Activated CD8-positive, alpha-beta memory T cell treated with anti-CD3 and anti-CD28 coated beads for 1 hour (primary cell): ENCODE measurements at places on chromosomes 5 and 9.

DNA sequence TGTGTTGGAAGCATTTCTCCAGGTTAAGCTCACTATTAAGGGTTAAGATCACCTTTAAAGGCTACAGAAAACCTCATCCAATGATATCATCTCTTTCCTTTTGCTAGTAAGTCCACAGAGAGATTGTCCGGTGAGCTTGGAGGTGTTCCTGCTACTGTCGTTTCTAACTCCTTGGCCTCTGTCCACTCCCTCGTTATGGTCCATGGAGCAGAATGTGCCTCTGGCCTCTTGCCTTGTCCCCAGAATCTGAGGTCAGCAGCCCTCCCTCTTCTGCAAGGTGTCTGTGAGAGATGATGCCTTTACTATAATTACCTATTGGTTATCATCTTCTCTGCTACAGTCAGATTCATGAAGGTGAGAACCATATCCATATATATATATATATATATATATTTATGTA is 15.0 kb downstream of the ORM2 start:
- DNase-seq, result no peak

- DNase-seq, result no peak
Observed at GRCh38 chr9:18379073-18379811, 94.7 kb upstream of the ADAMTSL1 start.

DNA sequence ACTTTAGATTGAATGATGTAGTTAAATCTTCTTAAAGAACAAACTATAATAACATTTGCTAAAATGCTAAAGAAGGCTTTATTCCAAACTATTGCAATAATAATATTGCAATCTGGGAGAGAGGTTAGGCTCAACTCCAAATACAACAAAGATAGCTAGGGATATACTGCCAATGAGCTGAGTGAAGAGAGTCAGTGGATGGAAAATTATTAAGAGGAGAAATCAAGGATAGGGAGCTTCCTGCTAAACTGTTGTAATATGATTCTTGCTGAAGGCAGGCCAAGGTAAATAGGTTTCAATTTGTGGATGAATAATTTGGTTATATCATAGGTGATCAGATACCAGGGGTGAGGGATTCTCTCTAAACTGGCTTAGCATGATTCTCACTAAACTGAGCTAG is 1651.5 kb downstream of the EFNA5 start:
- no peak for DNase-seq

DNA sequence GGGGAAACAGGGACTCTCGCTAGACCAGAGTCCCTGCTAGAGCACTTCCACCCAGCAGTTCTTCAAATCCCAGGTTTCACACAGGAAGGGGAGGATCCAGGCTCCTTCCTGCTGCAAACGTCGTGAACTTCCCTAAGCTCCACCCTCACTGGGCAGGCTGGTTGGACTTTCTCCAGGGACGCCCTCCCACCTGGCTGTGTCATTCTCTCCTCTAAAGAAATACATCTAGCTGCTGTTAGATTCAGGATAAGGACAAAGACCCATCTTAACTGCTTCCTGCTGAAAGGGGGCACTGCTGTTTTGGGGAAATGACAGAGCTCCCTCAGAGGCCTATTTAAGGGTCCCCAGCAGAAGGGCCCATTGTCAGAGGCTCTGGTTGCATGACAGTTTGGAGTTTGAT is 230.7 kb downstream of the SEMA6A start:
- no peak for DNase-seq

- DNase-seq, result no peak
Observed at GRCh38 chr5:6359555-6360322, 18.6 kb downstream of the MED10 start.

DNA sequence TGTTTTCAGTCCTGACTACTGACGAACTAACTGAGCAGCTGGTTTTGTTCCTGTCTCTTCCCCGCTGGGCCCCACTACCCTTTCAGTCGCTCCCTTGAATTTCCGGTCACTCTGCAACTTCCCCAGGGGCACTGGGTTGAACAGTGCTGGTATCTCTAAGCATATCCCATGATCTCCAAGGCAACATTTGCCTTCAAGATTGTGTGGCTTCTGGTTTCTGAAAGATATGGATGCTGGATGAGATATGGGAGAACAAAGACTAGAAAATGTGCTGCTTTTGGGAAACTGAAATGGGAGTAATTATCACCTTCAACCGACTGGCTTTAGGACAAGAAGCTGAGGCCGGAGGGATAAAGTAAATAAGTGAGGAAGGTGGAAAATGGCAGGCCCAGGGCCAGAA is 258.2 kb upstream of the PIK3R1 start:
- no peak for DNase-seq

- DNase-seq, result peak; percentile 57
Observed at GRCh38 chr5:178234750-178235587, 2.4 kb upstream of the PHYKPL start.
